Activated CD8-positive, alpha-beta memory T cell treated with anti-CD3 and anti-CD28 coated beads for 24 hours (primary cell): ENCODE measurements at places on chromosomes 13 and 19.
A peak's percentile ranks its signal among the peaks of the same experiment; 100 is the strongest.

DNA sequence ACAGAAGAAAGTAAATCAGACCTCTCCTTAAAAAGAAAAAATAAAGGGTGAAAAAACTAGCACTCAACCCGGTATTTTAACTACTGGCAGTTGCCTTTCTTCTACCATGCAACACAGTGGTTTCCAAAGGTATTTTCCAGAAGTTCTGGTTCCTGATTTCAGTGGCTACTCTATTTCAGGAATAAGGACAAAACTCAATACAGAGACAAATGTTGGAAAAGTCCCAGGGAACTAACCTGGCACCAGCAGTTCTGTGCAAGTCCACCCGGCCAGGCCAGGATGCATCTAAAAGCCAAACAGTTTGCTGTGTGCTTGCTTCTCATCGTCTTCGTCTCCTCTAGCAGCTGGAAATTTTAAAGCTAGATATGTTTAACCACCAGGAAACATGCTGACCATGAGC lies 52.5 kb downstream of the FOXO1 start:
- no peak for DNase-seq

- no peak for DNase-seq
These were observed 3.1 kb upstream of the GJB2 start for GRCh38 chr13:20195801-20196200.

DNA sequence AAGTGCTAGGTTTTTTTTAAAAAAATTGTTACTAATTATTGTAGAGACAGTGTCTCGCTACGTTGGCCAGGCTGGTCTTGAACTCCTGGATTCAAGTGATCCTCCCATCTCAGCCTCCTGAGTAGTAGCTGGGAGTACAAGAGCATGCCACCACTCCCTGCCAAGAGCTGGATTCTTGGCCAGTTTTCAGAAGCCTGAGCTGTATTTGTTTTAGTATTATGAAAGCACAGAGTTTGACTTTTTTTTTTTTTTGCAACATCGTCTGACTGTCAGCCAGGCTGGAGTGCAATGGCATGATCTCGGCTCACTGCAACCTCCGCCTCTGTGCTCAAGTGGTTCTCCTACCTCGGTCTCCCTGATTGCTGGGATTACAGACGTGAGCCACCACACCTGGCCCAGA lies 7.0 kb downstream of the ARMC6 start:
- no peak for DNase-seq

DNA sequence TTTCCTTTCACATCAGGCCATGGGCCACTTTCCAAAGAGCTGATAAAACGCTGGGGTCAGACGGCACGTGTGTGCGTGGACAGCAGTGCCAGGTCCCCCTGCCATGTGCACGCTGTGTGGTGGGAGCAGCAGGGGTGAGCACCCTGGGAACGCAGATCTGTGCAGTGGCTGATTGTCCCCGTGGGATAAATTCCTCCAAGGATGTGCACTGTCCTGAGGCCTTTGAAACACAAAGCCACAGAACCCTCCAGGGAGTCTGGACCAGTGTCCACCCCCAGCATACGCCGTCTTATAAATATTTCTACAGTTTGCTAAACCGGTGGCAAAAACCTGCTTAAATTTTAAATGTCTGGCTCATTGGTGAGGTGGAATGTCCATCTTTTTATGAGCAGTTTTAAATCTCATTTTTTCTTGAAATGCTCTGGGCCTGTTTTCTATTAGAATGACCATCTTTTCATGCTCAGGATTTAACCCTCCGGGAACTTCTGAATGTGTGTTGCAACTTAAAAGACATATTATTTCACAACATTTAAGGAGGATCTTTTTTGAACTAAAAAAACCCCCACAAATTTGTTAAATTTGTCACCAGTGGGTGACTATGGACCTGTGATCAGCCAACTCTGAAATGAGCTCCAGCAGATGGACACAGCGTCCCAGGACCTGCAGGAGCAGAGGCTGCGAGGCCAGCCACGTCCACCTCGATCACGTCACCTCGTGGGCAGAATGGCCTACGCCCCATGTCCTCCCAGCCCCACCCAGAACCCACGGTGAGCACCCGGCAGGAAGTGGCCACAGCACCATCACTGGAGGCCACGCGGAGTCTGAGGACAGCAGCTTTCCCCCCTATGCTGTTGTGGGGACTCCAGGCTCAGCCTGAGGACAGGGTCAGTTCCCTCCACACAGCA lies 68.6 kb downstream of the RASA3 start:
- no peak for DNase-seq

- no peak for DNase-seq
These were observed 45.4 kb downstream of the ARHGEF18 start for GRCh38 chr19:7393939-7394730.

DNA sequence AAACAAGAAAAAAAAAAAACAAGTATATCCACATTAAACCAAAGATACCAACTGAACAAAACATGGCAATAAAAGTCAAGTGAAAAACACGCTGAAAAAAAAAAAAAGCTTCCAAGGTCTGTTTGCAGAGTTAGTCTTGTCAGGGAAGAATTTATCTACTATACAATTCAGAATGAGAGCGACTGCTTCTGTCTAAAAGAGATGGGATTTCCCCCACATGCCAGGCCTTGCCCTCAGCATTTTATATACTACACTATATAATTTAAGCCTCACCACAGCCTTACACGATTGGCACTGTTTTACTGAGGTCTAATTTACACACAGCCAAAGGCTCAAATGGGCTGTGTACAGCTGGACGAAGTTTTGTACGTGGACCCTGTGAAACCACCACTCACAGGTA lies 67.3 kb downstream of the FOXO1 start:
- no peak for DNase-seq

- DNase-seq, result no peak
These were observed 36.5 kb downstream of the SIPA1L3 start for GRCh38 chr19:37943480-37943879.

DNA sequence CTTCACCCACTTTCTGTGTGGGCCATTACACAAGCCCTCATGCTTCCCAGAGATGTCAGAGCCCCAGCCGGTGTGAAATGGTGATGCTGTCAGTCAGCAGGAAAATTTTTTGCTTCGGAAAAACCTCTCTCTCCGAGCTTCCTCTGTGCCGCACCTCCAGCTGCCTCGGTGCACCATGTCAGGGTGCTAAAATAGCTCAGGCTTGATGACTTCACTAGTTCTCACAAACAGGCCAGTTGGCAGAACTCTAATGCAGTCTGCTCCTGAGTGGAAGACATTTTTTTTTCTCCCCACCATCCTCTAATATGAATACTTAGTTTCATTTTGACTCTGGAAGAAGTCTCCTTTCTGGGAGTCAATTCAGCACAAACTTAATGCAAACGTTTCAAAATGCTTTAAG lies 71.3 kb downstream of the KLF12 start:
- DNase-seq, result peak; percentile 66

- DNase-seq, result no peak
These were observed 99.5 kb downstream of the KDM4B start for GRCh38 chr19:5068233-5069072.

DNA sequence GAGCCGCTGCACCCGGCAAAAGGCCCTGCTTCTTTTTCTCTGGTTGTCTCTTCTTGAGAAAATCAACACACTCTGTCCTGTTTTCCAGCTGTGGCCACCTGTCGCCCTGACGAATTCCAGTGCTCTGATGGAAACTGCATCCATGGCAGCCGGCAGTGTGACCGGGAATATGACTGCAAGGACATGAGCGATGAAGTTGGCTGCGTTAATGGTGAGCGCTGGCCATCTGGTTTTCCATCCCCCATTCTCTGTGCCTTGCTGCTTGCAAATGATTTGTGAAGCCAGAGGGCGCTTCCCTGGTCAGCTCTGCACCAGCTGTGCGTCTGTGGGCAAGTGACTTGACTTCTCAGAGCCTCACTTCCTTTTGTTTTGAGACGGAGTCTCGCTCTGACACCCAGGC lies 17.2 kb downstream of the LDLR start:
- DNase-seq, result no peak

DNA sequence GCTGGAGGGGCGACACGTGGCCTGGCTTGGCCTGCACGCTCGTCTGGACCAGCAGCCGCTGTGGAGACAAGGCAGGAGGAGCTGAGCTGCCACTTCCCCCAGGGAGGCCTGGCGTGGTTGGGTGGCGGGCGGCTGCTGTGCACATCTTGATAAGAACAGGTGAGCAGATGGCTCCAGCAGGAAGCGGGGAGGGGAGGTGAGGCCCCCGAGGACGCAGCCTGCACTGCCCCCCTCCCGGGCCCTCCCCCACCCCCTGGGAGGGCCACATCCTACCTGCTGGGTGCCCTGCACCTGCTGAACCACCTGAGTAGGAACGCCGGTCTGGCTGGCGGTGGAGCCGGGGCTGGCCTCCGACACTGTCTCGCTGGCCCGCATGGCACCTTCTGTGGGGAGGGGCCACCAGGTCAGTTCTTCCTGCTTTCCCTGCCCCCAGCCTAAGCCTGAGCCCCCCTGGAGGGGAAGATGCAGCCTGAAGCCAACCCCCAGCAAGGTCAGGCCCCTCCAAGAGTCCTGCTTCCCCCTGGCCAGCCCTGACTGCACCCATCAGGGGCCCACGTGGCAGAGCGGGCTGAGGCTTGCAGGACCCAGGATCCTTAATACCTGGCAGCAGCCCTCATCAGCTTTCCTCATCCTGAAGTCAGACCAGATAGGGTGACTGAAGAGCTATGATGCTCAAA lies 22.8 kb downstream of the RFX1 start:
- DNase-seq, result peak; percentile 78

GRCh38 chr19:29439021-29439420 lies 86.8 kb upstream of the VSTM2B start:
- DNase-seq, result no peak

DNA sequence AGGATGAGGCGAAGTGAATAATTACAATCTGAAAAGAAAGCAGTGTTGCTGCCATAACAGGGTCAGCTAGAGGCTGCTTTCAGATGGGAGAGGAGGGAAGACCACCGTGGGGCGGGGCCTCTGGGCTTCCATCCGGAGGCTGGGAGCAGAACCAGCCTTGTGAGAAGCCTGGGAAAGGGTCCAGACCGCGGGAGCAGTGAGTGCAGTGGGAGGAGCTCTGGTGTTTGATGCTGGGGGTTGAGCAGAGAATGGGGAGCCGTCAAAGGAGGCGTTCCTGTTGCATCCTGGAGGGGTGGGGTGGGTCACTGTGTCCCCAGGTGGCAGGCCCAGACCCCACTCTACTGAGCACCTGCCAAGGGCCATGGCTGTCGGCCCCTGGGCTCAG lies 18.1 kb downstream of the NKPD1 start:
- DNase-seq, result no peak

DNA sequence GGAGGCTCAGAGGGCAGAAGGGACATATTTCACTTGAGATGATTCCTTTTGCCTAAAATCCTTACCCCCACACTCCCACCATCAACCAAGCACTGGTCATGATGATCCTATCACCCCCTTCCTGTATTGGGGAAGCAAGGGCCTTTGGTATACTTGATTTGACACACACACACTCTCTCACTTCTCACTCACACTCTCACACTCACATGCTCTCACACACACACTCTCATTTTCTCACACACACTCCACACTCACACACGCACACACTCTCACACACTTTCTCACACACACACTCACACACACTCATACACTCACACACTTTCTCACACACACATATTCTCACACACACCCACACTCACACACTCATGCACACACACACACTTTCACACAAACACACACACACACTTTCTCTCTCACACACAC lies 8.6 kb downstream of the RGCC start:
- no peak for DNase-seq

- no peak for DNase-seq
These were observed 125.7 kb downstream of the ZNF675 start for GRCh38 chr19:23561341-23561740.

DNA sequence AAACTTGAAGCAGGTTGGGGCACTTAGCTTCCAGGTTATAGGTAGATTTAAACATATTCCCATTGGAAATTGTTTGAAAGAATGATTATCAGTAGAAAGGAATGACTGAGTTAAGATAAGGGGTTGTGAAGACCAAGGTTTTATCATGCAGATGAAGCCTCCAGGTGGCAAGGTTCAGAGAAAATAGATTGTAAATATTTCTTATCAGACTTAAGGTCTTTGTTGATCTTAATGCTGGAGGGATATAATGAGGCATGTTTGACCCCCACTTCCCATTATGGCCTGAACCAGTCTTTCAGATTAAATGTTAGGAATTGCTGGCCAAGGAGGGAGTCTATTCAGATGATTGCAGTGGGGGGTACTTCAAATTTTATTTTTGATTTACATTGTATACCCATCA lies 1486.5 kb upstream of the PRR20A start:
- no peak for DNase-seq

- DNase-seq, result no peak
These were observed 32.6 kb downstream of the ERCC5 start for GRCh38 chr13:102878481-102878880.

- DNase-seq, result peak; percentile 66
These were observed 3.6 kb downstream of the LTBP4 start for GRCh38 chr19:40604647-40605215.

GRCh38 chr13:23504180-23504579 lies 66.0 kb upstream of the TNFRSF19 start:
- DNase-seq, result no peak

- no peak for DNase-seq
These were observed 67.5 kb downstream of the TSC22D1 start for GRCh38 chr13:44508562-44509077.

DNA sequence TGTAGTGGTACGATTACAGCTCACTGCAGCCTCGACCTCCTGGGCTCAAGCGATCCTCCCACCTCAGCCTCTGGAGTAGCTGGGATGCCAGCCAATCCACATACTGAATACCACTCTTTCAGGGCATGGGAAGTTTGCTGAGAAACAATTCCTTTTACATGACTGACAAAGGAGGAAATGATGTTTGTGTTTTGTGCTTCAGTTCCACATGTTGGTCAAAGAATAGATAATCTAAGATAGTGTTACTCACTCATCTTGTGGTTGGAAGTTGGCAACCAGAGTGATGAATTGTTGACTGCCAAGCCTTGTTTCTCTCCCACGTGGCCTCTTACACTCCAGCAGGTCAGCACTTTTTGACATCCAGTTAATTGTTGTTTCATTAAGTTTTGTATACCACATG lies 7.6 kb downstream of the MBD3L2B start:
- no peak for DNase-seq

- peak; percentile 40 for DNase-seq
These were observed 4.7 kb upstream of the CEACAM5 start for GRCh38 chr19:41703602-41704293.

DNA sequence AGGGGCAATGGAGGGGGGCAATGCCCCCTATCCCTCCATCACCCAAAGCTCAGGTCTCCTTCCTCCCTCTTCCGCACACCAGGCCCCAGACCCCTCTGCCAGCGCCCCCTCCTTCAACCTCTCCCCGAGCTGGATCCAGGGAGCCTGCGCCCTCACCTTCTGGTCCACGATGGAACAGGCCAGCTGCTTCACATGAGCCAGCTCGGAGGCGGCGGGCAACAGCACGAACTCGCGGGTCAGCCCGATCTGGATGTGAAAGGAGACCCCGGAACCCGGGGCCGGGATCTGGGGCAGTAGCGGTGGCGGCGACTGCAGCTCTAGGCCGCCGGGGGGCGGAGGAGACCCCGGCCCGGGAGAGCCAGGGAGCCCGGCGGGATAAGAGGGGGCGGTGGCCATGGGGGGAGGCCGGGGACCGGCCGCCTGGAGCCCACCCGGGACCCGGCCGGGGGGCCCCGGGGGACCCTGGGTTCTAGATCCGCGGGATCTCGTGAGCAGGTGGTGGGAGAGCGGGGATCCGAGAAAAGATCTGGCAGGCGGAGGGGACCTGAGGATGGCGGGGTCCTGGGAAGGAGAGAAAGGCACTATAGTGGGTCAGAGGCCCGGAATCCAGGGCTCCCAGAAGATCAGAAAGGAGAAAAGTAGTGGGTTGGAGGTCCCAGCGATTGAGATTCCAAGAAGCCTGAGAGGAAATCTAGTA lies 791 bp downstream of the PRKD2 start:
- DNase-seq, result peak; percentile 70
